DMS 273 treated with DMSO at 0.1 percent for 48 hours (cell line): ENCODE measurements at places on chromosomes 4 and X.
A peak's percentile ranks its signal among the peaks of the same experiment; 100 is the strongest.

DNA sequence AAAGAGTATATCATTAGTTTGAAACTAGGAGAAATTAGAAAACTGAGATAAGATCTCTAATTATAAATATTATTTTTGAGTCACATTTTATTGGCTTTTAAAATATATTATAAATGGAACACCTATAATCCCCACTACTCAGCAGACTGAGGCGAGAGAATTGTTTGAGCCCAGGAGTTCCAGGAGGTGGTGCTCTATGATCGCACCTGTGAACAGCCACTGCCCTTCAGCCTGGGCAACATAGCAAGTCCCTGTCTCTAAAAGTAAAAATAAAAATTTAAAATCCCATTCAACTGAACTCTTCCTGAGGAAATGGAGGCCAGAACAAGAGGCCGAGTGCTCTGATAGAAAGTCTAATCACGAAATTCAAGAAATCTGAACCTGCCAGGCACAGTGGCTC is 6.3 kb upstream of the C4orf36 start:
- no peak for DNase-seq

GRCh38 chr4:154731756-154732155 is 12.0 kb upstream of the LRAT start:
- no peak for DNase-seq

GRCh38 chr4:124635331-124635730 is 77.2 kb downstream of the ANKRD50 start:
- no peak for DNase-seq

DNA sequence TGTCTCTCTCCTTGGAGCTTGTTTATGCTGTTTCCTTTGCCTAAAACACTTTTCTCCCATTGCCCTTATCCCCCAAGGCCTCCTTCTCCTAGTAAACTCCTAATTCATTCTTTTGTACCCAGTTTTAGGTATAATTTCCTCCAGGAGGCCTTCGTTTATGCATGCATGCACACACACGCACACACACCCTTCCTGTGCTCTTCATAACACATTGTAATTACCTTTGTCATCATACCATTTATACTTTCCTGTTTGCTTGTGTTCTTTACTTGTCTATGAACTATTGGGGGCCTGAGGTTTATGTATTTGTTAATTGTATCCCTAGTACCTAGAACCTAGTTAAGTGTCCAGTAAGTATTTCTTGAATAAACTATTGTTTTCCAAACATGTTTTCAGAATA is 45.5 kb downstream of the XIAP start:
- DNase-seq: no peak

GRCh38 chr4:166064721-166065120 is 191.7 kb downstream of the TLL1 start:
- no peak for DNase-seq

DNA sequence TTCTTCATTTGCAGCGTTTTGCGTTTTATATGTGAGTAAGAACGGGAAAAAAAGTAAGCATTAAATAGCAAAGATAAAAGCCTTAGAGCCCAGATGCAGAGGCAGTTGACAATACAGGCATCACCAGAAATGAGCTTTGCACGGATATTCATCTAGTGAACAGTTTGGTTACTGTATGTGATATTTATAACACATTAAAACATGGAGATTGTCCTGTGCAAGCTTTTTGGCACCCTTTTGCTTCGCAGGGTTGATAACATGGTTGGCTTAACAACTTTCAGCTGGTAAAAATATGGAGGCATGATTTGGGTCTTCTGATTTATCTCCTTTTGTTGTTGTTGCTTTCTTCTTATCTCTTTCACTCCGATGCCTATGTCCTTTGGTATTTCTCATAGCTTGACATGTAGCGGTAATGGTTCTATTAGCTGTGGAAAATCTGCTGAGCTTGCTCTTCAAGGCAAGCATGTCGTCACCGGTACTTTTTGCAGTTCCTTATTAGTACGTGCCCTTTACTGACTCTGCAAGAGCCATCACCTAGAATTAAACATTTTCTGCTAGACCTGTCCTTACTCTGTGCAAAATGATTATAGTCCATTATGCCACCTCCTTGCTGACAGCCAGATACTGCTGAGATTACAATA is 102.9 kb downstream of the PCDH7 start:
- no peak for DNase-seq

GRCh38 chrX:135973548-135974278 is at the start of gene MMGT1:
MMGT1 (minus strand) TSS chrX:135973988; CDS start chrX:135973675, 313 bp downstream.
- peak; percentile 74 for DNase-seq

DNA sequence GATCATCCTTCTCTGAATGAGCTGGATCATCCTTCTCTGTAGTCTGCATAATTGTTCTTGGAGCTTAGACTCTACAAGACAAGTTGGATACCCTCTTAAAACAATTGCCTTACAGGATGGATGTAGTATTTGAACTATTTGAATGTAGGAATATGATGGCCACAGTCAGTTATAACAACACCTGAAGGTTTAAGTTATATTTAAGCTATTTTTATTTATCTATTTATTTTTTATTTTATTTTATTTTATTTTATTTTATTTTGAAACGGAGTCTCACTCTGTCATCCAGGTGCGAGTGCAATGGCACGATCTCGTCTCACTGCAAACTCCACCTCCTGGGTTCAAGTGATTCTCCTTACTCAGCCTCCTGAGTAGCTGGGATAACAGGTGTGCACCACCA is 149.9 kb upstream of the SLIT2 start:
- DNase-seq: no peak

DNA sequence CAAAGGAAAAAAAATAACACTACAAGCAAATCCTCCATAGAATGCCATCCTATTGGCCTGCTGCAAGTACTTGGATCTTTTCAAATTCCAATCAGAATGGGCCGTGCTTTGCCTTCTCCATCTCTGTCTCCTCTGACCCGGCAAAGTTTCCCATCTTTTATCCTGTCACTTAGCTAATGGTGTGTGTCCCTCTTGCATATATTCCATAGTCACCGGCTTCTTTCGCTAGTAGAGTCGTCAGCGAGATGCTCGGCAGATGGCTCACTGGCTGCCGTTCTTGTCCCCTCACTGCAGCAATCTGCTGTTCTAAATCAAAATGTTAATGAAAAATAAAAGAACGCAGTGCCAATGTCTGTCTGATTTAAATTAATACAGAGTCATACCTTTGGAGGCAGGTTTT is 22.1 kb downstream of the GRIA3 start:
- DNase-seq: no peak

- DNase-seq: no peak
Measured at GRCh38 chr4:12399781-12400180, 971.1 kb upstream of the HS3ST1 start.

DNA sequence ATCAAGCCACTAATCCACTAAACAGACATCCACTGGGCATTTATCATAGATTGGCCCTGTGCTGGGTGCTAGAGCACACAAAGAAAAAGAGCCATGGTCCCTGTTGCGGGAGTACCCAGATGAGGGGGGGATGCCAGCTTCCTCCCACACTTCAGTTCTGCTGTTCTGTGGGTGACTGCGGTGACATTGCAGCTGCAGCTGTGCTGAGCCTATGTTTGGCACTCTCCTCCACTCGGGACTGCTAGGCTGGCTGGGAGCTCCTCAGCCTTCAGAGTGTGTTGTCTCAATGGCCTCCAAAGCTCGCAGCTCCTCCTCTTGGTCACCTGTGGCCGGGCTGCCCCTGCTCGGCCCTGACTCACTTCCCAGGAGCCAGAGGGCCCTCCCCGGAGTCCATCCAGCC is 173.2 kb downstream of the CLCN4 start:
- DNase-seq: no peak

GRCh38 chrX:48998391-48998790 is 3.7 kb downstream of the GRIPAP1 start:
- no peak for DNase-seq

DNA sequence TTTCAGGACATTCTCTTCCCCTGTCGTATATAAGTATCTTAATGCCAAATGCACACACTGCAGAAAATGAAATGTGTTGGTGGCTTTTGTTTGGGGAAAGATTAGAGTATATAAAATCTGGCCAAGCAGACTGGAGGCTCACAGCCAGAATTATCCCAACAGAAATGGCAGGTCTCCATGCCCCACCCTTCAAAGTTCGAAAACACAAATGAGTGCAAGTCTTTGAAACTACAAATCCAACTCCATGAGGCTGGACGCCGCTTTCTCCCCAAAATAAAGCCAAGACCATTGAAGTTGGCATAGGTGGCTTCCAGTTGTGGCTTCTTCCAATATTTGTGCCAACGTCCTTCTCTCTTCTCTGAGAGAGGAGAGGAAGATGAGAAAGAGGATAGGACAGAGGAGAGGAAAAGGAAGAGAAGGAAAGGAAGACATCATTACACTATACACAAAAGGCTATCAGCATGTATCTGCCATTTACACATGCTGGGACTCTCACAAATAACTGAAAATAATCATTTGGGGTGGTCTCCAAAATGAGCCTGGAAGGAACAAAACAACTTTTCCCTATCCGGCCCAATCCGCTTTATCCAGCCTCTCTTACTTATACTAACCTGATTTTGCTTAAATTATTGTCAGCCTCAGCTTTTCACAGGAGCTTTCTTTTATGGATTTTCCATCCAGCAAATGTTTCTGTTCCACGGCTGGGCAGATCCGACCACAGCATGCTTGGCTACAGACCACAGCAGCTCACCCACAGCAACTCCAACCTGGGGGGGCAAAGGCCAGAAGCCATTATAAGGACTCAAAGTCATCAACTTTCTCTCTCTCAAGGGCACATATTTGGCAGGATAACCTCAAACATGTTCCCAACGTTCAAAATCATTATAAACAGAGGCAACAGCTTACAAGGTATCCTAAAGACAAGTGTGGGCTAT is 71.7 kb downstream of the APBB2 start:
- DNase-seq: no peak

GRCh38 chr4:81040012-81040659 is 9.6 kb downstream of the BMP3 start:
- no peak for DNase-seq

DNA sequence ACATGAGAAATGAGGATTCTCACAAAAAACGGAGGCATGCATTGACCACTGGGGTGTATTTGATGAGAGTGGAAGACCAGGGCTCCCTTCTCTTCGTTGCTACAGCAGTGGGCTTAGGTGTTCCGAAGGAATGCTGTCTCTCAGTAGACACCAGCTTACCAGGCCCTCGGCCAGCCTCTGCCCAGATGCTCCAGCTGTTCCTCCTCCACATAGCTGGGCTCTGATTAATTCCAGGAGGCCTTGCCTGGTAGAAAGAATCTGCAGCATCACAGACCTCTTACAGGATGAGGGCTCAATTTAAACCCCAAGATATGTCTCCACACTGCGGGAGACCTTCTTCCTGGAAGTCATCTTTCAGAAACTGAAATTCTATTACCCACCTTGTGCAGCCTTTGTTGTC is 346.6 kb upstream of the TENM3 start:
- no peak for DNase-seq

DNA sequence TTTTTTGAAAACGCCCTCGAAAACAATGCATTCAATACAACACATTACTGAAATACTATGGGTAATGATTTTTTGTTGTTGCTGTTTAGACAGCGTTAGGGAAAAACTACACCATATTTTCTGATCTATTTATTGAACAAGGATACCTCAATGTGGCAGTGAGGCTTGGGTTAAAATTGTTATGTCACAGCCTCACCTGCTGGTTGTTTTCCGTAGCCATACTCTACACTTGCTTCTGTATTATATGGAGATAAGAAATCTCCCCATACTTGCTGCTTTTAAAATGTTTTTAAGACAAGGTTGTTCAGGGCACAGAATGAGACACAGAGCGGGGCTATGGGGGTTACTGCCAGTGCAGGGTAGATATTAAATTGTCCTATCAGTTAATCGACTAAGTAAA is 221.6 kb upstream of the FTHL17 start:
- DNase-seq: no peak

GRCh38 chrX:518319-518718 is 112.3 kb upstream of the SHOX start:
- DNase-seq: no peak

- DNase-seq: no peak
Measured at GRCh38 chrX:33457102-33457501, 245.8 kb upstream of the DMD start.

DNA sequence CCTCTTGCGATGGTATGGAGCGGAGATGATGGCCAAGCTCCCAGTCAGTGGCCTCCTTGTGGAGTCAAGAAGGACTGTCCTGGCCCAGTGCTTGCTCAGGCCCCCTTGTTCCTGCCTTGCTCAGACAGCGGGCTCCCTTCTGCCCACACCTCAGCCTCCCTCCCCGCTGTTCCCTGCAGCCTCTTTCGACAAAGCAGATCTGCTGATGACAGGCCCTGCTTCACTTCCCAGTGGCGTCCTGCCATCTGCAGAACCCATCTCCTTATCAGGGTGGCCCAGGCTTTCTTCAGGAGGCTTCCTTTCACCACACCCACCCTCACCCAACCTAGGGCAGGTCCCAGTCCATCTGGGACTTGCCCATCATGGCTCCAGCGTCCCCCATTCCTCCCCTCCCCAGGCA is 80.0 kb downstream of the CLDN34 start:
- DNase-seq: no peak

DNA sequence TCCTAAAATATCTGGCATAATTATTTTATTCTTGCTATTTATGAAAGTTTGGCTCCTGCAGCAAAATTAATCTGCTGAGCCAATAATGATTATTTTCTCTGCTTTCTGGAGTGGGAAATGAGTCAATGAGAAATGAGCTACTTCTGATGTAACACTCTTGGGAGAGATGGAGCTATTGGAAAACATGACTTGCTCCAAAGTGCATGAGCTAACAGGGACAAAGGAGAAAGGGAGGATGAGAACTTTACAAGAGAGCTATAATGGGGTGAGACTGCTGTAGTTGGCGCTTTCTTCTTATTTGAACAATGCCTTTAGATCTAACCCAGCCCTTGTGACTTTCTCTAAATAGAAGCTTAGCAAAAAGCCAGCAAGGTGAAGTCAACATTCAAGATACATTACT is 615.1 kb downstream of the ANKRD50 start:
- no peak for DNase-seq

GRCh38 chrX:72057331-72057730 is 74.4 kb downstream of the RTL5 start:
- no peak for DNase-seq

- no peak for DNase-seq
Measured at GRCh38 chr4:52059372-52059771, 8.3 kb downstream of the SPATA18 start.

GRCh38 chrX:22247169-22247568 is 25.5 kb upstream of the CBLL2 start:
- no peak for DNase-seq

DNA sequence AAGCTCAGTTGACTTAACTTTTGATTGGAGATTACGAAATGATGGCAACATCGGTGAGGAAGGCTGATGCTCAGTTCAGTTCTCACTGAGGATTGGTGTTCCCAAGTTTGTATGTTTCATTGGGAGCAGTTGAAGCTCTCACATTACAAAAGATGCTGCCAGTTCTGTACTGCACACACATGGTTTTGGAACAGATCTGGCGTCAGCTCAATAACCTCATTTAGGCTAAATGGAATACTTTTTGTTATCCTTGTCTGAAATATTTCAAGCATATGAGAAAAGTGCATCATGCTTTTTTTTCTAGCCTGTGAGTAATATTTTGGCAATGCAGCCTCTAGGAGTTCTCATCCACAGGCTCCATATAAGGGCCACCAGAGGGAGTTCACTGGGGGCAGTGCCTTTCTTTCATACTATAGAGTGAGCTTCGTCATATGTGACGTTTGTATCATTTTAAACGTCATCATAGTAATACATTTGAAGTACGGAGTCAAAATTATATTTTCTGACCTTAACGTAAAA is 4.1 kb downstream of the ENPEP start:
- no peak for DNase-seq
